ENCODE measurements at places on chromosomes 4 and X. TPM values are rescaled to one million over a fixed set of nuclear protein-coding genes. Genes with fewer than 3 reads are reported as not detected.

- H3K4me1 ChIP-seq = no peaks in the 10 kb centered on the region
- peaks cover 34% of the 10 kb centered on the region for H3K36me3 ChIP-seq
- no peak overlapping the region for H3K4me3 ChIP-seq
- no peak for DNase-seq
Measured at GRCh38 chr4:122364700-122365404, 14.0 kb upstream of the ADAD1 start.

Gene ARHGAP36
- total RNA-seq = not detected

Gene UGT2B15
- not detected for total RNA-seq

Gene FOXP3
- total RNA-seq = 0.28 TPM

Gene POLA1
- 12.4 TPM for total RNA-seq

DNA sequence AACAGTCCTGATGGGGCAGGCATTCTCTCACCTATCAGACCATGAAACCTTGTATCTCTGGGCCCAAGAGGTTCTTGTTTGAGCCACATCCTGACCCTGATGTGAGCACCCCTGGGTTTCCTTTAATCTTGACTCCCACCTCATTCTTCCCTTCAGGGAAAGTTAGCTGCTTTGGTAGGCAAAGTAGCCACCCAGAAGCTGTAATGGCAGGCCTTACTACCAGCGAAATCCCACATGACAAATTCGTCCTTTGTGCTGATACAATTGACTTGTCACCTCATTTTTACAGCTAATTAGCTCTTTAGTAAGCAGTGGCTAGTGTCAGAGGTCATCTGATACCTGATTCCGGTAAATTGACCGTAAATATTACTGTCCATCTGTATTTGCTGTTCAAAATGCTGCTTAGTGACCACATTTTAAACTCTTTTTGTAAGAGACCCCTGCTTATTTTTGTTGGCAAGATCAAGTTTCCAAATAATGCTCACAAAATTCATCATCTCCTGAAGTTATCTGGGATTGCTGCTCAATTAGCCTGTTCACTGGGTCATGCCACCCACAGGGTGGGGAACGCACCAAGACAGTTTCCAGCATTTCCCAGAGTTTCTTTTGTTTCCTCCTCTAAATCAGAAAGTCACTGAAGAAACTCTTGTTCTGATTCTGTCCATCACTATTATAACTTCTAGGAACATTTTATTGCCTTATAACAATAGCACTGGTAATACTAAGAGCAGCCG, 329.7 kb downstream of the GPAT3 start:
- H3K4me3 ChIP-seq = no peak overlapping the region
- H3K27ac ChIP-seq = no peak overlapping the region
- H3K27me3 ChIP-seq = no peaks in the 10 kb centered on the region
- H3K4me1 ChIP-seq = no peaks in the 10 kb centered on the region

DNA sequence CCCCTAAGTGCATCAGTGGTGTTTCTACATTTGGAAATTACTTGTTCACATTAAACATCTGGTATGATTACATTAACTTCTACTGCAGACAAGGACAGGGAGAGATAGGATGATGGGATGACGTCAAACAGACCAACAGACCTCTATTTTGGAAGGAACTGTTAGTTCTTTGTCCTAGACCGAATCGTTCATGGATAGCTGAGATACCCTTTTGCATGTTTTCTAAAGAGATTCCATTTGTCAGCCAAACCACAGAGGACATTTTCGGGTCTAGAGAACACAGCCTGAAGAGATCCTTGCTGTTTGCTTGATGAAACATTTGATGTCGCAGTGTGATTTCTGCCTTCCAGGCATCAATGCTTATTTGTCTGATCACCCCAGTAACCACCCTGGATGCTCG, 27.7 kb downstream of the CHST7 start:
- H3K27ac ChIP-seq = no peak overlapping the region
- H3K4me1 ChIP-seq = peaks cover 15% of the 10 kb centered on the region
- no peak overlapping the region for H3K4me3 ChIP-seq
- H3K27me3 ChIP-seq = no peaks in the 10 kb centered on the region
- H3K36me3 ChIP-seq = no peaks in the 10 kb centered on the region
- no peak for DNase-seq

Gene TRIM61
- total RNA-seq = not detected

- no peak overlapping the region for H3K27ac ChIP-seq
- no peak overlapping the region for H3K4me3 ChIP-seq
- H3K4me1 ChIP-seq = peaks cover 4% of the 10 kb centered on the region
- no peak for DNase-seq
- H3K36me3 ChIP-seq = no peaks in the 10 kb centered on the region
Measured at GRCh38 chr4:10816571-10816970, 132.0 kb upstream of the CLNK start.

GRCh38 chr4:153465615-153466080, 512 bp upstream of the TMEM131L start:
- H3K36me3 ChIP-seq = no peaks in the 10 kb centered on the region
- no peak for DNase-seq
- H3K4me1 ChIP-seq = peaks cover 33% of the 10 kb centered on the region
- H3K4me3 ChIP-seq = peak overlapping the region; percentile 80

DNA sequence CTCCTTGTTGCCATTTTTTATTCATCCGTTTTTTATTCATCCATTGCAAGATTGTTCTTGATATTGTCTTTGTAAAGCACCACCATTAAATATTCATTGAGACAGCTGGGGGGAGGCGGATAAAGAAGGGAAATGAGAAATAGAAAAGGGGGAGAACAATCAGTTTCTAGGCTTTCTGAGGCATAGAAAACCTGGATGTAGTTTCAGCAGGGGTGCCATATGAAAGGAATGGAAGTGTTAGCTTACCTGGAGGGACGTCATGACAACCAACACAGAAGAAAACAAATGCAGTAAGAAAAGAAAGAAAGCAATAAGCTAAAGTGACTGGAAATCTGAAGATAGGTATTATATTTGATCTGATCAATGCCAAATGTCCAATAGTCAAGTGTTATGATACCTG, 276.1 kb downstream of the GASK1B start:
- H3K27ac ChIP-seq = no peak overlapping the region
- no peak overlapping the region for H3K4me3 ChIP-seq
- no peak for DNase-seq
- H3K27me3 ChIP-seq = peaks cover 27% of the 10 kb centered on the region
- H3K4me1 ChIP-seq = peaks cover 6% of the 10 kb centered on the region

- H3K27ac ChIP-seq = peak overlapping the region; percentile 92
- peaks cover 6% of the 10 kb centered on the region for H3K4me1 ChIP-seq
- H3K27me3 ChIP-seq = peaks cover 2% of the 10 kb centered on the region
- DNase-seq = peak; percentile 91
- peaks cover 11% of the 10 kb centered on the region for H3K36me3 ChIP-seq
- peak overlapping the region; percentile 83 for H3K4me3 ChIP-seq
Measured at GRCh38 chrX:1453395-1453783, 680 bp upstream of the ASMTL start.

Measured in chondrocyte (in vitro differentiated cells).